ENCODE measurements at places on chromosomes 12 and 14.

GRCh38 chr14:103023881-103024473 lies 33.4 kb downstream of the CDC42BPB start:
- no peak for DNase-seq

GRCh38 chr14:93090826-93091555 lies 24.7 kb downstream of the ITPK1 start:
- no peak for DNase-seq

DNA sequence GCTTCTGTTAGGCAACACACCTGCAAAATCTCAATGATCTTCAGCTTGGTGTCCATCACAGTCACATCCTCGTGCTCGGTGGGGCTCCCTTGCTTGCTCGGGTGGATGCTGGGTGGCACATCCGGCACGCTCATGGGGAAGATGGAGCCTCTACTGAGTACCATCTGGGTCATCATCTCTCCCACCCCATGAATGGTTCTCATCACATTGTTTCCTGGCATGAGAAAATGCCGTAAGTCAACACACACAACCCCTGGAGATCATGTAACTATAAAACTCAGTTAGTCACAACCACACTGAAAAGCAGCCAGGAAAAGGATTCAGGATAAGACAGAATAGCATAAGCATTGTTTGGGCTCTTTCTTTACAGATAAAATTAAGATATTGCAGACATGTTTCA lies 201.1 kb downstream of the ITPR2 start:
- DNase-seq: no peak

DNA sequence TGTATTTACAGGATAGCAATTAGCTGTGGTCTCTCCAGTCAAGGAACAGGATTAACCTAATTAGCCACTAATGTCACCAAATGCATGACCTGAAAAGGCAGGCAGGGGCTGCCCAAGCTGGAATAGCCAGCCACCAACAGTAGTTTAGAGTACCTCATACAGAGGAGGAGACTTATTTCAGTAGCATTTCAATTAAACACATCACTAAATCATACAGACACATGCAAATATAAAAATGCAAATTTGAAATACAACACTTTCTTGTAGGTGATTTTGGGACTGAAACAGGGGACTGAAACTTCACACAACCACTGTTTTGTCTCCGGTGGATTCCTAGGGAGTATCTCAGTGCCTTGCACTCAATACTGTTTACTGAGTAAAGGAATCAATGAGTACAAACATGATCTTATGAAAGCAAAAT lies 636 bp upstream of the IFNG-AS1 start:
- DNase-seq: no peak

DNA sequence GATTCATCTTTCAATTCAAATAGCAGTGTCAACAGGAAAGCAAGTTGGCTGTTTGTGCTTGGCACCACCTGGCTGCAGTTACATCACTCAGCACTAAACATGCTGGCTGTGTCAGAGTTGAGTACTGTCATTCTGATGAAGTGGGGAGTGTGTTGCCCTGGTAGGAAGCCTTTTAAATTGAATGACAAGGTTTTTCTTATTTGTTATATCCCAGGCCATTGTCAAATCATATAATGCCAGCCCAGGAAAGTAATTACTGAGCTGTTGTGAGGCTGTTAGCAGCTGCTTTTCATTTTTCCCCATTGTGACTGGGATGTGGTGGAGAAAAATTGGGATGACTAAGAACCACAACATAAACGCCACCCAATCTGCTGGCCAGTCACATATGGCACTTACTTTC lies 106.5 kb upstream of the PRKD1 start:
- DNase-seq: no peak

DNA sequence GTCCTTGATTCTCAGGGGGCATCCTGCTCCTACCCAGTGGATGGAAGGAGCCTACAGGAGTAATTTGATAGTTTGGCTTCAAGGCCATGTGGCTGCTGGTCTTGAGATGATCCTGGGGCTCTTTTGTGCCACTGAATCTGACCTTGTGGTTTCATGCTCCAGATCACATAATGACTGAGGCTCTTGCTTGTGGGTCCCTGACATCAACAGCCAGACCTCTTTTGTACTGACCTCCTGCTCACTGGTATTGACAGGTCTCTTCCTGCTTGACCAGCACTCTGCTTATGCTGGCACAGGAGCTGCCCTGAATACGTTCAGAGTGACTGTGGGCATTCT lies 23.2 kb upstream of the JPH4 start:
- no peak for DNase-seq
